ENCODE measurements at places on chromosomes 6 and 20.

- DNase-seq = peak; percentile 65
These were observed 439 bp upstream of the F13A1 start for GRCh38 chr6:6320901-6321300.

GRCh38 chr20:47146686-47147085, 209.8 kb downstream of the ZMYND8 start:
- DNase-seq = no peak

GRCh38 chr20:48120120-48120519, 334.8 kb upstream of the SULF2 start:
- no peak for DNase-seq

- peak; percentile 96 for DNase-seq
These were observed at the start of gene MICA for GRCh38 chr6:31403283-31404060. Gene MICA (plus strand): TSS chr6:31403595. CDS start chr6:31403633, 38 bp downstream.

DNA sequence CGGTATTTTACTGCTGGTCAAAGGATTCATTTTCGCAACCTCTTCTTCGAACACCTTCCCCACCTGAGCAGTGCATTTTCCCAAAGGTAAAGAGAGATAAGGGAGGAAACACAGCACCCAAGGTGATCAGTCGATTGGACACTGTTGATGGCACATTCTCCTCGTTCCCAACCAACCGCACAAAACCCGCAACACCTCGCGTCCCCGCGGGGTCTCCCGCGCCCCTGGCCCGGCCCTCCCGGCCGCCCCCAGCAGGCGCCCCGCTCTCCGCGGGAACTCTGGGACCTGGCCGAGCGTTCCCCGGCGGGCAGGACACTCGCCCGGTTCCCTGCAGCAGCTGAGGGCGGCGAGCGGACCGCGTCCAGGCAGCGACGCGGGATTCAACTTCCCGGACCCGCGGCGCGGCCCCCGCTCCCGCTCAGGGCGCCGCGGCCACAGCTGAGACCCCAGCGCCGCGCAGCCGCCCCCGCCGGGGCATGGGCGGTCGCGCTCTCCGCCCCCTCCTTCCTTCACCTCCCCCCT, 506 bp downstream of the RGS17 start:
- DNase-seq = peak; percentile 32

- no peak for DNase-seq
These were observed 1.1 kb upstream of the PBX2 start for GRCh38 chr6:32190911-32191677.

GRCh38 chr20:23050076-23050838, 785 bp upstream of the THBD start:
- DNase-seq = peak; percentile 65

DNA sequence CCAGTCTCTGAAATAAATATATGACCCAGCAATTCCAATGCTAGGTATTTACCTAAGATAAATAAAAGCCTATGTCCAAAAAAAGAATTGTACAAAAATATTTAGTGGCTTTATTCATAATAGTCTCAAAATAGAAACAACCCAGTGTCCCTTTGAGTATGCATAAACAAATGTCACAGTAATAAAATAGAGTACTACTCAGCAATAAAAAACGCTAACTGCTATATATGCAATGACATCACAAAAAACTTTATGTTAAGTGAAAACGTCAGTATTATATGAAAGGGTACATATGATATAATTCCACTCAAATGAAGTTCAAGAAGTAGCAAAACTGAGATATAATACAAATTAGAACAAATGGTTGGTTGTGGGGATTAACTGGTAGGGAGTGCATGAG, 286.5 kb upstream of the MAN1A1 start:
- DNase-seq = no peak

DNA sequence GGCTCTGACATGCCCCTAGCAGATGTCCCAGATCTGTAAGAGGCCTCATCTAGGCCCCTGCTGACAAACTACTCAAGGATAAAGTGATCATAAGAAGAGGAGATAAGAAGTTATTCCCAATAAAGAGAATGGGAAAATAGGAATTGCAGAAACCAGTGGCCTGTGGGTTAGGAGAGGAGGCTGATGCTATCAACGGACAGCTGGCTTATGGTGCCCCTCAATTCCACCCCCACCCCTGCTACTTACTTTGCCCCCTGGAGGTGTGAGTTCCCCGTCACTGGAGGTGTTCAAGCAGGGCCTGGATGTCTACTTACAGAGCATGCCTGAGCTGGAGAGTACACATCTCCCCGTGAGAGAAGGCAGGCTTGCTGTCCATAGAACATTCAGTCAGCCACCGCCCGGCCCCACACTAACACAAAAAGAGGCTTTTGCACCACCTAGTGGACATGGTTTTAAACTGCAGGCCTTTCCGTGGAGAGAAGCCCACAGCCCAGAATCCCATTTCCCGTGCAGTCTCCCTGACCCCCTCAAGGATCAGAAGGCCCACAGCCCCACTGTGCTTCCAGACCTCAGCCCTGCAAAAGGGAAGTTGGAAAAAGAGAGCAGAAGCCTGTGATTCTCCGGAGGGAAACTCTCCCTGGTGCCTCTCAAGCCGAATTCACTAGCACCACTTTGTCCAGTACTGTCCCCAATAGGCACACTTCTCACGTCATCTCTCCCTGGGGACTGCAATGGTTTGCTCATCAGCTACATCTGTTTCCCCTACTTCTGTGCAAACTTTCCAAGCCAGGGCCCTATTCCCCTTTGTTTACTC, 23.8 kb upstream of the BNIP5 start:
- peak; percentile 83 for DNase-seq

DNA sequence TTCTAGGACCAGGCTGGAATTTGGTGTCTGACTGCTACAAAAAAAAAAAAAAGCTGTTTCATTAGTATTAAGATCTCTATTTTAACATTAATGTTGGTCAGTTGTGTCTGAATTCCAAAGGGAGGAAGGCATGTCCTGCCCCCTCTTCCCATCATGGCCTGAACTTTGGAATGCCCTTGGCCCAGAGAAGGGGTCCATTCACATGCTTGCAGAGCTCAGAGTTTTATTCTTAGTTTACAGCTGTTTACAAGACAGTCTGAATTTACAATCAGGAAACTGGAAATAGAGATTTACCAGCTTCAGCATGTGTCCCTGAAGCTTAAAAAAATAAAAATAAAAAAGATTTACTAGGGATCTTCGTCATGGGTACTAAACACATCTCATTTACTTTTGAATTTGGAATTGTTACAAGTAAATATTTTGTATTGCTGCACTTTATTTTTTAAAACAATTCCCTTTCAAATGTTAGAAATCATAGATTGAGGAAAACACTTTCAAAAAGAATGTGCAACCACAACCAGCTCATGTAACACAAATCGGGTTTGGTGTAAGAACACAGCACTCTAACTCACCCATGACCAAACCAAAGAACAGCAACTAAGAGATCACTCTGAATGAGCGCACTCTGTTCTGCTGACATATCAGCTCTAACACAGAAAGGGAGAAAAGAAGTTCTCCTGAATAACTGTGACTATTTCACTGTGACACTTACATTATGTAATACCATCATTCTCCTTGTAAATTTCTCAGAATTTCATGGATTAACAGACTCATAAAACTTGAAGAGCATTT, 6.6 kb upstream of the SERPINB6 start:
- no peak for DNase-seq

DNA sequence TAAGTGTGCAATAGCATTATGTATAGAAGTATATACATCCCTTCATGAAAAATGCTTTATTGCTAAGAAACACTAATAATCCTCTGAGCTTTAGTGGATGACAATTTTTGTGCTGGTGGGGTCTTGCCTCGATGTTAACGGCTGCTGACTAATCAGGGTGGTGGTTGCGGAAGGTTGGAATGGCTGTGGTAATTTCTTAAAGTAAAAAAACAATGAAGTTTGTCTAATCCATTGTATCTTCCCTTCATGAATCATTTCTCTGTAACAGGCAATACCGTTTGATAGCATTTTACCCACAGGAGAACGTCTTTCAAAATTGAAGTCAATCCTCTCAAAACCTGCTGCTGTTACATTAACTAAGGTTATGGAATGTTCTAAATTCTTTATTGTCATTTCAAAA, 816.5 kb upstream of the GJE1 start:
- no peak for DNase-seq

GRCh38 chr20:9514461-9515213, at the start of gene LAMP5:
Gene LAMP5 (plus strand): TSS chr20:9514590. CDS start chr20:9514853, 263 bp downstream.
- peak; percentile 86 for DNase-seq

DNA sequence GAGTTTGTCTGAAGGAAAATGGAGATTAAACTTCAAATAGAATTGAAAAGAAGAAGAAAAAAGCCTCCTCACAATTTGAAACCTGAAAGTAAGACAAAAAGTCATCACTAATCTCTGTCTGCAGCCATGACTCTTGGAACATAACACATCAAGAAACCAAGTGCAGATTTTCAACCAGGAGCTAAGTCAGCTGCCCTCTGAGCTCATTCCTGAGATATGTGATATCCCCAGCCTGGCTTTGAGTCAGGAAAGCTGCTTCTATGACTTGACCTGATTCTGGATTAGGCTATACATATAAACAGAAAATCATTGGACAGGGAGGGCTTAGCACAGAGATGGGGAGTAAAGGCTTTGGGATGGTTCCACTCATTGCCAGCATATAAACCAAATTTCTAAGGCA, 891.4 kb downstream of the TFAP2A start:
- DNase-seq = no peak

- DNase-seq = no peak
These were observed 180.7 kb upstream of the UST start for GRCh38 chr6:148565930-148566663.

GRCh38 chr6:49849213-49849907, 17.0 kb downstream of the CRISP1 start:
- peak; percentile 59 for DNase-seq

DNA sequence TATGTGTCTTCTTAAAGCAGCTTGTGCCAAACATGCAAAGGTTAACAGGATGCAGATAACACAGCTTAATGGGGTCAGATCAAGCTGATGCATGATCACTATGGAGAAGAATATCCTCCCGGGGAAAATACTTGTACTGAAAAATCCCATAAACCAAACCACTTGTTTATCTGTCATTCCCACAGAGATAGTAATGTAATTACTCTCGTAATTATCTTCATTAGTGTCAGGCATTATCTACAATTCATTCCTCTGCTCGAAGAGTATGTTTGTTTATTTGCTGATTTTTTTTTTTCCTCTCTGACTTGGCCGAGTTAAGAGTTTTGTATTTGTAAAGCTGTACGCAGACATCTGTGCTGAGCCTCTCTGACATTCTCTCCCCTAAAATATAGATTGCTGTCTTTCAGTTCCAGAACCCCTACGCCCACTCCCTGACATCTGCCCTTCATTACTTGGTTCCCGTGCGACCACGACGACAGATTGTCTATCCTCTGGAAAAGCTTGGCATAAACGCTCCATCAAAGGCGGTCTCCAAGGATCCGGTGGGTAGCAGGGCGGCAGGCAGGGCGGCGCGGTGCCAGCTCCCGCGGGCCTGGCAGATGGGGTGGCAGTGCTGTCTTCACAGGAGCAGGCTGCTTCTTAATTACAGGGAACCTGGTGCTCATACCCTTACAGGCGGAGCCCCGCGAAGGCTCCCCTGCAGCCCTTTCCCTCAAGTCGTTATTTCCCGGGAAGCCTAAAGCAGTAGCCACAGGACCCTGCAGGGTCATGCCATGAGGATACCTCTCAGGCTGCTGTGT, 147.2 kb downstream of the CFAP61 start:
- DNase-seq = peak; percentile 43

DNA sequence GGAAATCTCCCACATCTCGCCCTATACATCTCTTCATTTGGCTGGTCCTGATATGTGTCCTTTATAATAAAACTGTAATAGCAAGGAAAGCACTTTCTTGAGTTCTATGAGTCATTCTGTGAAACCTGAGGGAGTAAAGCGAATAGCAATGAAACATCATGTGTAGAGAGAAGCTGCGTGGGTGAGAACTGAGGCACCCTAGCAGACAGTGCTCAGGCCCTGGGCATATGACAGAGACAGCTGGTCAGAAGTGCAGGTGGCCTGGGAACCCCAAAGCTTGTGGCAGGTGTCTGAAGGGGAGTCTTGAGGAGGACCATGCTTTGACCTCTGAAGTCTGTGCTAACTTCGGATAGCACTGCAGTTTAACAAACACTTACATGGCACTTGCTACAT, 1.3 kb upstream of the BLOC1S5 start:
- no peak for DNase-seq

GRCh38 chr6:8269872-8270454, 165.4 kb downstream of the SLC35B3 start:
- no peak for DNase-seq

GRCh38 chr20:46572153-46572552, 21.7 kb upstream of the OCSTAMP start:
- no peak for DNase-seq

- no peak for DNase-seq
These were observed 95.0 kb downstream of the TCP11 start for GRCh38 chr6:35046103-35046502.

GRCh38 chr20:36830791-36831691, 44.9 kb upstream of the TLDC2 start:
- no peak for DNase-seq
